ENCODE measurements at places on chromosomes 6 and 20. TPM values are rescaled to one million over a fixed set of nuclear protein-coding genes. Genes with fewer than 3 reads are reported as not detected.

Gene DEFB124
- not detected for total RNA-seq

Gene CLPSL2
- not detected for total RNA-seq

Gene SLC17A1
- total RNA-seq: not detected

Gene BPIFA1
- total RNA-seq: not detected

Gene ARMH2
- not detected for total RNA-seq

Gene LIN28B
- not detected for total RNA-seq

Gene FAXC
- 14.5 TPM for total RNA-seq

Gene TLDC2
- not detected for total RNA-seq

Gene SLC16A10
- total RNA-seq: 12.0 TPM

Gene ADTRP
- total RNA-seq: 0.67 TPM

Gene TAGAP
- not detected for total RNA-seq

Gene MLN
- not detected for total RNA-seq

Gene MRPL18
- 104 TPM for total RNA-seq

Gene ELOVL4
- total RNA-seq: 3.7 TPM

All from melanocyte of skin (primary cell).